ENCODE measurements at places on chromosomes 16 and 17.

DNA sequence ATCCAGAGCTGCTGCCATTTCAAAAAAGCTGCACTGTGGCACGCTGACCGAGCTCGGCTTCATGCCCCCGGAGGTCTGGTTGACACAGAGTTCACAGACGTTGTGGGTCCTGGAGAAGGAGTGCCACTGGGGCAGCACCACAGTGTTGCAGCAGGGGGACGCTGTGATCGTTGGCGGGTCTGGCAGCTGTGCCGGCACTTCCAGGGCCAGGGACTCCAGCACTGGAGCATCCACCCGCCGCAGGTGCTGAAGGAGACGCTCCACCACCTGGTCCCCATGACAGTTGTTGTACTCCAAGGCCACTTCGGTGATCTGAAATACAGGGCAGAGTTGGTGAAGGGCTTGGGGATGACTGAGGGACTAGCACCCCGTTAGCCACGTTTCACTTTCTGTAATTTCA, 23.5 kb downstream of the SNN start:
- DNase-seq = no peak

DNA sequence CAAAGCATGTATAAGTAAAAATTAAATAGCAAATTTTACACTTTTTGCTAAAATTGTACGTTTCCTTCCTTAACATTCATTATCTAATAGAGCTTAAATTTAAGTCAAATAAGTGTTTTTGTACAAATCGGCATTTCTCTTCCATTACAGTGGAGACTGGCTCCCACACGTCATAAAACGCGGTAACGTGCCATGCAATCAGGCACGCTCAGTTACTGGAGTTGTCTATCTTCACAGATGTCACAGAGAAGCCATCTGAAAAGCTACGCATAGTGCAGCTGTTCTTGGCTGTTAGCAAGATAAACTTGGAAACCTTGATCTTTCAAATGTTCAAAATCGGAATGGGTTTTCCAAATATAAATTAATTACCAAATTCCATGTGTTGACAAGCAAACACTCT, 165.3 kb downstream of the STX8 start:
- DNase-seq = no peak

DNA sequence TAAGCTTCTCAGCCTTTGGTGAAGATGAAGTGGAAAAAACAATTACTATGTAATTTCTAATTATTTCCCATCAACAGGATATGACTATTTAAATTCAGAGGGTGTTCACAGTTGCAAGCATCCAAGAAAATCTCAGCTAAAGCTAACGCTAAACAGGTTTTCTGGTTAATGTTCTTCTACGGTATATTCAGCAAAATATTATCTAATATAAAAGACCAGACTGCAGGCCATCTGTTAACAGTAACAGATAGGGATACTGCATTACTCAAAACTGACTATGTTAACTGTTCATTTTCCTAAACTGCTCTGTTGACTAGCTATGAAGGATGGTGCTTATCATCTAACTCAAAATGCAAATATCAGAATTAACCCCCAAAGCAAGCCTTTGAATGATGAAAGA, 32.8 kb downstream of the GLG1 start:
- DNase-seq = no peak

- DNase-seq = no peak
Observed at GRCh38 chr16:85195900-85196772, 83.9 kb upstream of the CIBAR2 start.

DNA sequence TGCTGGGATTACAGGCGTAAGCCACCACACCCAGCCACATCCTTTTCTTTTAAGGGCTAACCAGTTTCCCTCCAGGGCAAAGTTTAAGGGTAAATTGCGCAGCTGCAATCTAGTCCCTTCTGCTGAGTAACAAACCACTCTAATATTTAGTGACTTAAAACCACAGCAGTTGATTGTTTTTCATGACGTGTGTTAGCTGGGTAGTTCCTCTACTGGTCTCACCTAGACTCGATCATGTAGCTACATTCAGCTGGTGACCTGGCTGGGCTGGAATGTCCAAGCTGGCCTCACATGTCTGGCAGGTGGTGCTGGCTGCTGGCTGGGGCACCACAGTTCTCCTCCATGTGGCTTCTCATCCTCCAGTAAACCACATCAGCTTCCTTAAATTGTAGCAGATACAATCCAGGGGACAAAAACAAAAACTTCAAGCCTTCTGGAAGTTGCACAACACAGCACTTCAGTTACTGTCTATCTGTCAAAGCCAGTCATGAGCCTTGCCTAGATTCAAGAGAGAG, 75.5 kb downstream of the GPRC5B start:
- DNase-seq = no peak

All from cerebellar nuclear complex (tissue), 1 donor.